ENCODE measurements at places on chromosomes 3 and 15.

GRCh38 chr3:78204977-78205376, 1165.1 kb downstream of the ROBO2 start:
- no peak for DNase-seq

- no peak for DNase-seq
These were observed 677.8 kb upstream of the ROBO1 start for GRCh38 chr3:80445641-80446040.

DNA sequence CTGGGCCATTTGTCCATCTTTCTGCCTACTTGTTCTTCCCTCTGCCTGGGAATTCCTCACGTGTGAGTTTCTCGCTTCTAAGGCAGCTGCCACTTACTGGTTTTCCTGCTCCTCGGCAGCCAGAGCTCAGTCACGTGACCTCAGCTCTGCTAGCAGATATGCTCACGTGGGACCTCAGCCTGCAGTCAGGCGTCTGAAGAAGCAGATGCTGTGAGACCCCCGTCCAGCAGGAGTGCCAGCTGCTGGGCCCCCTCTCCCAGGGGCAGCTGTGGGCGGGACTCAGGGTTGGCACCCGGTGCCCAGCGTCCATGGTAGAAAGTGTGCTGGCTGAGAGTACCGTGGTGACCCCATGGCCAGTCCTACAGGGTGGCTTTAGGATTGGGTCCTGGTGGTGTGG, 161.3 kb upstream of the TLE3 start:
- no peak for DNase-seq

- no peak for DNase-seq
These were observed 462.3 kb upstream of the PPP2R3A start for GRCh38 chr3:135503065-135503759.

DNA sequence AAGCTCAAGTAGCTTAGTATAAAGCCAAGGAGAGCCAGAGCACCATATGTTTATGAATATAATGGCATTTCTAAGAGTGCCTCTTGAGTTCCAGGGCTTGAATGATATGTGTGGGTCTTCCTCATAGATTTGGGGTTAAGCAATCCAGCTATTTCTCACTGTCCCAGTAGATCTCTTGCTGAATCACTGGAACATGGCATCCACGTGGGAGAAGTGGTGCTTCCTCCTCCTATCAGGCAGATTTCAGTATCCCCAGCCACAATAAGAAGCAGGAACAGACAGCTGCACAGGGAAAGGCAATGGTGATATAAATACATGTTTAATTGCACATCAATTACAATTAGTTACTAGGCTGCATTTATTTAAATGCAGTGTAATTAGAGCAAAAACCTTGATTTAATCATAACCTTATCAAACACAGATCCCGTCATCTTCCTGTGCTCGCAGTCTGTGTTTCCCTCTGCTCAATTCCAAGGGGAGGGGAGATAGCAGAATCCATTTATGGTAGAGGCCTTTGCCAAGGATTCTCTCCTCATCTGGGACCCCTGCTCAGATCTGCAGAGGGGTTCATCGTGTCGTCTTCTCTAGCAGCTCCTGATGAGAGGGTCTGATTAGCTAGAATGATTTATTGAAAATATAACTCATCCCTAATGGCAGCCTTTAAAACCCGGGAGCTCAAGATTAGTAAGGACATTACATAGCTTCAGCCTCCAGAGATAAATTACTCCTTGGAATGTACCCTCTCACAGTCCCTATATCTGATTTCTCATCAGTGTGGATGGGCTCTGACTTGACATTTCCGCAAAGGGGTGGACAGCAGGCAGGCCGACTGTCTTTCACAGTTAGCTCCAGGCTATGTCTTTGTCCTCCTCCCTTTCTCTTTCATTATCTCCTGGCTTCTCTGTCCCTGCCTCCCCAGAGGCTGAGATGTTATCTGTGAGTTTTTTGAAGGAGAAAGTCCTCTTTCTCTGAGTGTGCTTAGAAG, 775.9 kb downstream of the AGBL1 start:
- no peak for DNase-seq

DNA sequence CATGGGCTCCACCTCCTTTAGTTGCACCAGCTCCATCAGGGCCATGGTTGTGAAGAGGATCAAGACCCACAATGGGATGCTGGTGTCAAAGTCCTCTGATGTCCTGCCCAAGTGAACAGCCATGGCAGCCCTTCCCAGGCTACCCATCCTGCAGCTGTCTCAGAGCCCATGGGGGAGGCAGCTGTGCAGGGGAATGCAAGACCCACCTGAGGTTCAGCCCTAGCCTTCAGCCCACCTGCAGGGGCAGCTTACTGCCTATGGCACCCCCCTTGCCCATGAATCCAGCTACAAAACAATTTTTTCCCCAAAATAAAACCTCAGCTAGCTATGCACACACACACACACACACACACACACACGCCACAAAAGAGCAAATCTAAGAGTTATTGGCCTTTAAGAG, 48.2 kb upstream of the POU1F1 start:
- no peak for DNase-seq

DNA sequence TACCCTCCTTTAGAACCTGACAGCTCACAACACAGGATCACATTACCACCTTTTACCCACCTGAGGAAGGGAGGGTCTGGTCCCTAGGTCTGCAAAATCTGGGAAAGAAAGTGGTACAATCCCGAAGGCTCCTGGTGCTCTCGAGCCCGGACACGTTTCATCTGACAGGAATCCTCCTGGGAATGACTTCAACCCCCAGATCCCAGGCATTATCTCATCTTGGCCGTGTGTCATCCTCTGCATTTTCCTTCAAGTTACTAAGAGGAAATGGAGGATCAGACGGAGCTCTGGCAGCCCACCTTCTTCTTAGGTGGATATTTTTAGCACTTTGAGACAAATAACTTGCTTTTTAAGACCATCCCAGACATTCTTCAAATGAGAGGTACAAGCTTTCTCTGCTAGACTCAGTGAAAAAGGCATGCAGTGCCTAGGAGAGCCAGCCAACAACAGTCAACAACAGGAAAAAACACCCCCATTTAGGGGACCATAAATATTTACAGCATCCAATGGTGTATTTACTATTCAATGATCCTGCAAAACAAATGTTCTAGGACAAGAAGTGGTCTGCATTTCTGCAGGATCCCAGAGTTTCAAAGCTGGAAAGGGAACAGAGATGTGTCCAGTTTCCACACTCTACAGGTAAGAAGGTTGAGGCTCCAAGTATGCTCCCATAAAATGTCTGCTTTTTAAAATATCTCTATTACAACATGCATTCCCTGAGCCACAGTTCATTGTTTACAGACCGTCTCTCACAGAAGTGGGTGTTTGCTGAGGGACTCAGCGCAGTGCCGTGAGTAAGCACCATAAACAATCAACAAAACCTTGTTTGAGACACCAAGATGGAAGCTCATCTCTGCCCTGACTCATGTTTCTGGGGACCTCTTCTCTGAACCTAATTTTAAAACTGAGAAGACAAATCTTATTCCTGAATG, 38.3 kb upstream of the ARHGEF3 start:
- peak; percentile 9 for DNase-seq

GRCh38 chr3:180311242-180311641, 274.5 kb upstream of the PEX5L start:
- no peak for DNase-seq

DNA sequence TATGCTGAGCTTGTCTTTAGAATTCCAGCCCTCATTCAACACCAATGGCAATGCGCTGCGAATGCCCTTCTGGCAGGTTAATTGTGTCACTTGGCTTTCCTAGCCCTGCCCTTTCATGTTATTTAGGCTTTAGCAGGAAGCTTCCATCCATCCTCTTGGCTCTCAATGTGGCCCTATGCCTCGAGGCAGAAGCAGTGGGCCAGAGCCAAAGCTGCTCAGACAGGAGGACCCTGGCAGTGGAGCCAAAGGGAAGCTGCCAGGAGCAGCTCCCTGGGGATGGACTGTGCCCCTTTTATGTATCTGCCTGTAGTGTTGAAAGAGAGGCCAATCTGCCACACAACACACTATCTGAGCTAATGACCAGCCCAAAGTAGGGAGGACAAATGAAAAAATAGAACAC, 376.4 kb downstream of the CTNNB1 start:
- no peak for DNase-seq

DNA sequence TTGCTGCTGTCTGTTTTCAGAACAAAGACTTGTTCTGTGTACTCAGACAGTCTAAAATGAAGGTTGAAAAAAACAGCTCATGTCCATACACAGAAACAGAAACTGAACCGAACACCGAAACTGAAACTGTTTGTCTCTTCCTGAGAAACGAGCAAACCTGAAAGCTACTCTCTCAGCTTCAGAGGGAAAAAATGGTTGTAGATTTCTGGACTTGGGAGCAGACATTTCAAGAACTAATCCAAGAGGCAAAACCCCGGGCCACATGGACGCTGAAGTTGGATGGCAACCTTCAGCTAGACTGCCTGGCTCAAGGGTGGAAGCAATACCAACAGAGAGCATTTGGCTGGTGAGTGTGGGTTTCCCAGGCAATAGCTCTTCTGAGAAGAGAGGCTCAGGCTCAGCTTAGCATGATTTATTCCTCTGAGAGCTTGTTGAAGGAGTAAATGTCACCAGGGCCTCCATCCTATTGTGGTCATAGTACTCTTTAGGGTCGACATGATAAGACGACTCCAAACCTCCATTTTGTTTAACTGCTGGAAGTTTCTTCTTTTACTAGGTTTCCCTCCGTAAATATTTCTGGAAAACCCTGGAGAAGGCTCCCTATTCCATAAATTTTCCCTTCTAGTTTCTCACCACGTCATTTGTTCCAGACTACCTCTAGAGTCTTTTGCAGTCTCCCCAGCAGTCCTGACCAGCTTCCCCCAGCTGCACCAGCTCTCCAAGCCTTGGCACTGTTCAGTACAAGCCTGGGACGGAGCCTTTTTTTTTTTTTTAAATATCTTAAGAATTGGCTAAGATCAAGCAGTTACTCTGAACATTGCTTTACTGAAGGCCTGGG, at the start of gene RTP4:
Gene RTP4 (plus strand): TSS at position 135 of the 838 bp plus-strand sequence. CDS start 57 bp downstream, at position 192.
- DNase-seq = no peak

- no peak for DNase-seq
These were observed 15.8 kb downstream of the SLC4A7 start for GRCh38 chr3:27468283-27468886.

DNA sequence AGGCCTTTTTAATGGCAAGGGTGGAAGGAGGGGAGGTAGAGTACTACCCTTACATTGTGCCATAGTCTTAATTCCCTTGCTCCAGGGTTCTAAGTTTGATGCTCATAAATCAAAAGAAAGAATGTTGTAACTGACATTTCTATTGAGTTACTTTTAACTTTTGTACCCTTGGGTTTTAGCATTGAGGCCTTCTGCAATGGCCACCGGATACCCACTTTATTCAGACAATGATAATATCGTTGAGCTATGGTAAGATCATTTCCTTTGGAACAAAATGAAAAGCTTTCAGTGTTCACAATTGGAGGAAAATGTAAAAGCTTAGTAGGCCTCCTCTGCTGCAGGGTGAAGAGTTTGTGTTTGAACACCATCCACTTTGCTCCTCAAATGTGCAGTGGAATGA, 16.8 kb downstream of the CGNL1 start:
- no peak for DNase-seq

DNA sequence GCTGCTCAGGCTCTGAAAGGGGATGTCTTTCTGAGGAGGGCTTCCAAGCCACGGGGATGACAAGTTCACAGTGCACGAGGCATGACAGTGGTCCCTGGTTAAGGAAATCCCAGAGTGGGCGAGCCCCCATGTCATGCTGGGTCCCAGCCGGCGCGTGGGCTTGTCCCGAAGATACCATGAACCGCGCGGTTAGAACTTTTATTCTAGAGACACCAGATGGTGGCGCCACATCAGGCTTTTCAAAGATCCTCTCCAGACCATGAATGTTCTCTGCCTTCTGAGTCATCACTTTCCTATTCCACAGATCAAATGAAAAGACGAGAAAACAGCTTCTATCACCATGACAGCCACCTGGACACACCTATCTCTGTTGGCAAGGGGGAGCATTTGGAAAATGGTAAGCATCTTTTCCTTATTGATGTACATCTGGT, 227.8 kb upstream of the LYSMD4 start:
- no peak for DNase-seq

- no peak for DNase-seq
These were observed 70.5 kb downstream of the SUMF1 start for GRCh38 chr3:4396542-4396941.

DNA sequence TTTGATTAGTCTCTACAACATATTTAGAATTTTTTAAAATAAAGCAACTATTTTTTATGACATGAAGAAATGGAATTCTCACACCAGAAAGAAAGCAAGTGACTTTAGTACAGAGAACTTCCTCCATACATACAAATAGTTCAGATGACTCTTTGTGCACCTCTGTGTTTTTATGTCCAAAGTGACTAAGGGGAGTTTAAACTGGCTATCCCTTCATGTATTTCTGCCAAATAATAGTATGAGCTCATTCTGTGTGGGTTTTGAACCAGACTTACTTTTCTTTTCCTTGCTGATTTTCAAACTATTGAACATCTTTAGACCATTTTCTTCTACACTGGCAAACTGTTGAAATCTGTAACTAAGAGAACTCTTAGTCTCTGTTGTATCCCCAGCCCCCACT, 196.3 kb downstream of the EPHA3 start:
- no peak for DNase-seq

DNA sequence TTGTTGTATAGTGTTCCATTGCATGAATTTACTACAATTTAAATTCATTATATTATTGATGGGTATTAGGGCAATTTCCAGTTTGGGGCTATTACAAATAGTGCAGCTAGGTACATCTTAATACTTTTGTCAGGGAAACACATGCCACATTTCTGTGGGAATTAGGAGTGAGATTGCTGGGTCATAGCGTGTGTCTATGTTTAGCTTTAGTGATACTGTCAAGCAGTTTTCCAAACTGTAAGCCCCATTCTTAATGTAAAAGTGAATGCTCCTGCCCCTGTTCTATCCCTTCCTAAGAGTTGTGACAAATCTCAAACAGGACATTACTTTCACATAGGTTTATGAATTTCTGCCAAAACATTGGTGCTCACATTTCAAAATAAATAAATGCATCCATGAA, 184.5 kb upstream of the ANKRD28 start:
- DNase-seq = no peak

GRCh38 chr15:42933886-42934667, 13.5 kb upstream of the TTBK2 start:
- no peak for DNase-seq

GRCh38 chr3:6179761-6180160, 681.2 kb upstream of the GRM7 start:
- DNase-seq = no peak

- no peak for DNase-seq
These were observed 155.8 kb downstream of the LRTM1 start for GRCh38 chr3:54772051-54772450.

GRCh38 chr3:113606539-113607218, 74.3 kb downstream of the SIDT1 start:
- no peak for DNase-seq

DNA sequence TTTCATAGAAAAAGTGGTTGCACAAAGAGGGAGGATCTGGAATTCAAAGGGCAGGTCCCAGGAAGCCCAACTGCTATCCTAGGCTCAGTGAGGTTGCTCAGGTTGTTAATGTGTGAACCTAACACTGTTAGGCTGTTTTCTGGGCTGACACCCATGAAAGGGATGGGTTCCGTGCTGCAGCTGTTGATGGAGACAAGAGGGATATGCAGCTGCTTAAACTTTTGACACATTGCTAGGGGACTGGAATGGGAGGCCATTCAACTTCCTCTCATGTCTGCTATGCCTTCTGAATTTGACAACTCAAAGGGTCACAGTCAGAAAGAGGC, 198.0 kb upstream of the NR2E3 start:
- DNase-seq = no peak

Data from NCI-H1930 (cell line).